Effector memory CD4-positive, alpha-beta T cell (primary cell): ENCODE measurements at places on chromosomes 11 and 22.

GRCh38 chr22:37933711-37934376 is 19.6 kb downstream of the C22orf23 start:
- H3K4me3 ChIP-seq = no peak overlapping the region
- peaks cover 14% of the 10 kb centered on the region for H3K36me3 ChIP-seq
- H3K4me1 ChIP-seq = peaks cover 7% of the 10 kb centered on the region
- H3K27ac ChIP-seq = no peak overlapping the region

DNA sequence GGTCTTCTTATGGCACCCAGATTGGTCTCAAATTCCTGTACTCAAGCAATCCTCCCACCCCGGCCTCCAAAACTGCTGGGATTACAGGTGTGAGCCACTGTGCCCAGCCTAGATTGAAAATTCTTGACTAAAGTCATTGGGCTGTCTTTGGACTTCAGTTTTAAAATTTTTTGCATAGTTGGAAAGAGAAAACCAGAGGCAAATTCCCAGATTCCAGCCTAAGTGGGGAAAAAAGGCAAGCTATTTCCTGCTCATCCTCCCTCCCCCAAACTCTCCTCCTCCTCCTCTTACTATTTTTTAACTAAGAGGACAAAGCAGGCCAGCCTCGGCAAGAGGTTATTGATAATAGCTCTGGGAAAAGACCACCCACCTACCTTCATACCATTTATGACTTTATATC is 78.6 kb upstream of the CLMP start:
- no peaks in the 10 kb centered on the region for H3K36me3 ChIP-seq
- no peaks in the 10 kb centered on the region for H3K4me1 ChIP-seq
- H3K4me3 ChIP-seq = no peak overlapping the region
- H3K27ac ChIP-seq = no peak overlapping the region
- no peak for DNase-seq

DNA sequence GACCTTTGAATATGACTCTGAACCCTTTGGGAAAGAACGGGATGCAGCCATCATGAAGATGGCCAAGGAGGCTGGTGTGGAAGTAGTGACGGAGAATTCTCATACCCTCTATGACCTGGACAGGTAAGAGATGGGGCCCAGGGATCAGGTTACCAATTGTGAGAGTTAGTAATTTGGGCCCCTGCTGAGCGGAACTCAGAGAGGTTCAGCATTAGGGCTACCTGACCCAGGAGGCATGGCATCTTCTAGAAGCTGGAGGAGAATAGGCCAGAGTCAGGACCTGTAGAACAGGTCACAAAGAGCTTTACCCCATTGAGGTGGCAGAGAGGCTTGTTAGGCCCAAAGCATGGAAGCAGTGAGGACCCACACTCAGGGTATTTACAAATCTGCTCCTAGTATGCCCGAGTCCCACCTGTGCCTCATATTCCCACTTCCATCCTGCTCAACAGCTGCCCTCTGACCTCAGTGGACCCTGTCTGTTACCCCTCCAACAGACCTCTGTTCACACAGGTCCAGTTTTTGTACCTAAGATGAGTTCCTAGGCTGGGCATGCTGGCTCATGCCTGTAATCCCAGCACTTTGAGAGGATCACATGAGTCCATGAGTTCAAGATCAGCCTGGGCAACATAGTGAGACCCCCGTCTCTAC is 11.6 kb downstream of the CRY2 start:
- H3K27ac ChIP-seq = no peak overlapping the region
- no peak for DNase-seq
- H3K36me3 ChIP-seq = peaks cover 82% of the 10 kb centered on the region

DNA sequence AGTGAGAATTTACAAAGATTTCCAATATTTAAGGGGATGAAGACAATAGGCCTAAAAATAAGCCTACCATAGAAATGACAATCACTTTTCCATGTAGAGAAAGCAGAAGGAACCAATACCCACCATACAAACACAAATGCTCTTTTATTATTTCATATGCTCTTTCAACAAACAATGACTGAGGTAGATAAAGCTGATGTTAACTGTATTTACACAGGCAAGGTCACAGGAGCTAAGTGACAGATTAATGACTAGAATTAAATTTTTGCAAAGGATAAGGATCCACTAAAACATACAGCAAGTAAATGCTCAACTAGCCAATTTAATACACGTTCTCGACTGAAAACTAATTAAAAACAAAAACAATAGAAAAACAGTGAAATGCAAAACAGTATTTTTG is 34.2 kb downstream of the PICALM start:
- H3K27me3 ChIP-seq = no peaks in the 10 kb centered on the region
- no peak overlapping the region for H3K4me3 ChIP-seq
- DNase-seq = no peak

DNA sequence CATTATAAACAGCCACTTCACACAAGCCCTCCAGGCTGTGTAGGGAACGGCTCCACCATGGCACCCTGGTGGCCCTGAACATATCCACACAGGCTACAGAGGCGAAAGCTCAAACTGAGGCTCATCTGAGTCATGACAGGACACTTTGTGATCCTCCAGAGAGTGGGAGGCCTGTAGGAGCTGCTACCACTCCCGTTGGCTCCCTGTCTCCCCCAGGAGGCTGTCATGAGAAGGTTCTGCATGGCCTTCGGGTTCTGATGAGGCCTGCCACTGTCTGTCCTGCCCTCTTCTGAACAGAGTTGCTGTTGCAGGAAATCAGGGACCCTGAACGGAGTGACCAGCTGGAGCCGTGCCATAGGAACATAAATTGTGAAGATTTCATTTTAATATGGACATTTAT is 23.8 kb upstream of the ALDH3B2 start:
- H3K4me3 ChIP-seq = no peak overlapping the region
- no peaks in the 10 kb centered on the region for H3K36me3 ChIP-seq
- no peak for DNase-seq

DNA sequence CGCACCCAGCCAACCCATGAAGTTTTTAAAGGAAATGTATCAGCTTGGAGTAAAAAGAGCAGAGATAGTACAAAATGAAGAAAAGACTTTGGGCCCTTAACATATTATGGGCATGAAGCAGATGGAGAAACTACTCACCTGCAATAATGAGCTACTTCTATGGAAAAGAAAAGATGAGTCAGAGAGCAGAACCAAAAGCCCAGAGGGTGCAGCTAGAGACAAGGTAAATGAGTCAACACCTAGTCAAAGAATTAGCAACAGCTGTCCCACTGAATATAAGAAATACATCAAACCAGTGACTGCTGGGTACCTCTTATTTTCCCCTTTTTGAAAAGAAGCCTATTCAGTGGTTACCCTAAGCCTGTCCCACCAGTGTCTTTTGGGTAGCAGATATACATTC is 61.8 kb downstream of the RPL27A start:
- H3K27me3 ChIP-seq = no peaks in the 10 kb centered on the region
- no peak for DNase-seq
- no peak overlapping the region for H3K27ac ChIP-seq
- no peaks in the 10 kb centered on the region for H3K4me1 ChIP-seq
- H3K36me3 ChIP-seq = no peaks in the 10 kb centered on the region
- no peak overlapping the region for H3K4me3 ChIP-seq

GRCh38 chr22:41919357-41920224 is 4.7 kb upstream of the SHISA8 start:
- H3K4me3 ChIP-seq = peak overlapping the region; percentile 68
- H3K27me3 ChIP-seq = peaks cover 3% of the 10 kb centered on the region
- no peaks in the 10 kb centered on the region for H3K36me3 ChIP-seq
- H3K27ac ChIP-seq = peak overlapping the region; percentile 18
- peaks cover 16% of the 10 kb centered on the region for H3K4me1 ChIP-seq

GRCh38 chr22:30396871-30397655 is at the start of gene SEC14L2:
Gene SEC14L2, plus strand, starts transcription at chr22:30397018. Its CDS starts 99 bp downstream, at chr22:30397117.
- peak within 1 kb of the TSS; percentile 60 for H3K4me3 ChIP-seq
- no peaks in the 10 kb centered on the region for H3K36me3 ChIP-seq
- no peaks in the 10 kb centered on the region for H3K27me3 ChIP-seq
- no peak within 1 kb of the TSS for H3K27ac ChIP-seq
- peak; percentile 33 for DNase-seq

DNA sequence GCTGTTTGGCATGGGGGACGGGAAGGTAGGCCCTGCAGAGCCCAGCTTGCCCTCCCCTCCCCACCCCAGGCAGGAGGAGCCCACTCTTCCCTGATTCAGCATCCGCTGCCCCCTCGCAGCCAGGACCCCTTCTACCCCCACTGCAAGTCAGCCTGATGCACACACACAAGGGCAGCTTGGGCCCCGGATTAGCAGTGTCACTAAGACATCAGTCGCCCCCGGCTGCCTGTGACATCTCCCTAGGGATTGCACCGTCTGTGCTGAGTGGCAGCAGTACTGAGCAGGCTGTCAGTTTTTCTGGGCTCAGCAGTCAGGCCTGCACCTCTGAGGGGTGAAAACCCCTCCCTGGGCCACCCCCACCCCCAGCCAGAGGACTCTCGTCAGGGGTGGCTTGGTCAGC is 30.4 kb upstream of the SYT7 start:
- no peaks in the 10 kb centered on the region for H3K27me3 ChIP-seq
- no peaks in the 10 kb centered on the region for H3K36me3 ChIP-seq
- H3K4me3 ChIP-seq = no peak overlapping the region

DNA sequence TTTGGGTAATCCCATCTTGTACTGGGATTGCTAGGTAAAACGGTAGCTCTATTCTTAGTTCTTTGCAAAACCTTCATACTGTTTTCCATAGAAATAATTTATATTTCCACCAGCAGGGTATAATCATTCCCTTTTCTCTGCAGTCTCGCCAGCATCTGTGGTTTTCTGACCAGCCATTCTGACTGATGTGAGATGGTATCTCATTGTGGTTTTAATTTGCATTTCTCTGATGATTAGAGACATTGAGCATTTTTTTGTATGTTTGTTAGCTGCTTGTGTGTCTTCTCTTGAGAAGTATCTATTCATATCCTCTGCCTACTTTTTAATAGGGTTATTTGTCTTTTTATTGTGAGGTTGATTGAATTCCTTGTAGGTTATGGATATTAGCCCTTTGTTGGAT is 220.9 kb downstream of the PGR start:
- H3K27ac ChIP-seq = no peak overlapping the region
- no peaks in the 10 kb centered on the region for H3K27me3 ChIP-seq
- no peaks in the 10 kb centered on the region for H3K36me3 ChIP-seq
- H3K4me1 ChIP-seq = no peaks in the 10 kb centered on the region
- H3K4me3 ChIP-seq = no peak overlapping the region

GRCh38 chr11:121194731-121195596 is 93.9 kb downstream of the TECTA start:
- no peaks in the 10 kb centered on the region for H3K36me3 ChIP-seq
- H3K27ac ChIP-seq = no peak overlapping the region
- H3K4me3 ChIP-seq = no peak overlapping the region

- no peak overlapping the region for H3K4me3 ChIP-seq
- H3K27ac ChIP-seq = no peak overlapping the region
- H3K36me3 ChIP-seq = peaks cover 75% of the 10 kb centered on the region
- H3K27me3 ChIP-seq = no peaks in the 10 kb centered on the region
Observed at GRCh38 chr11:47797633-47798032, 30.5 kb upstream of the FNBP4 start.

DNA sequence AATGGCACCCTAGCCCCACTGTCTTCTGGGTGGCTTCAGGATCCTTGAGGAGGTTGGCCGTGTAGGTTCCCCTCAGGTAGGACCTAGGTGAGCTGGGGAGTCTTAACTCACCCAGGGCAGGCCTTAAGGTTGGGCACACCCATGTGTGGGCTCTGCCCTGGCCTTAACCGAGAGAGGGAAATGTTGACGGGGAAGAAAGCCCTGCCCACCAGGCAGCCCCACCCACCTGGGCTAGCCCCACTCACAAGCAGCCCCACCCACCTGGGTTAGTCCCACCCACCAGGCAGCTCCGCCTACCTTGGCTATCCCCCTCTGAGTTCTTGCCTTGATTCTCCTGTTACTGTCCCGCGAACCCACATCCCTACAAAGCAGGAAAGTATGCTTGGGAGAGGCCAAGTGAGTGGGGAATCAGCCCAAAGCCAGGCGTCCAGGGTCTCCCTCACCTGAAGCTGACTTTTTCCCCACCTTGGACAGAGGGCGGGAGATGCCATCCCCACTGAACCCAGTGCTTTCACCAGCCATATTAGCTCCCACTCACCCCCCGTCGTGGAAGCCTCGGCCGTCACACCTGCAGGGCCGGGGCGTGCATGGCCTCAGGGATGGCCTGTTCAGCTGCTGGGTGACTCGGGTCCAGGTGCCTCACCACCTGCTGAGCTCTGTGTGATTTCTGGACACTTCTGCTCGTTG is at the start of gene MYEOV:
Gene MYEOV, plus strand, starts transcription at position 337 of the 687 bp plus-strand sequence. CDS start 1,200 bp downstream, outside the sequence.
- H3K36me3 ChIP-seq = no peaks in the 10 kb centered on the region
- H3K4me1 ChIP-seq = peaks cover 32% of the 10 kb centered on the region
- no peak within 1 kb of the TSS for H3K4me3 ChIP-seq
- no peak for DNase-seq
- H3K27me3 ChIP-seq = no peaks in the 10 kb centered on the region

DNA sequence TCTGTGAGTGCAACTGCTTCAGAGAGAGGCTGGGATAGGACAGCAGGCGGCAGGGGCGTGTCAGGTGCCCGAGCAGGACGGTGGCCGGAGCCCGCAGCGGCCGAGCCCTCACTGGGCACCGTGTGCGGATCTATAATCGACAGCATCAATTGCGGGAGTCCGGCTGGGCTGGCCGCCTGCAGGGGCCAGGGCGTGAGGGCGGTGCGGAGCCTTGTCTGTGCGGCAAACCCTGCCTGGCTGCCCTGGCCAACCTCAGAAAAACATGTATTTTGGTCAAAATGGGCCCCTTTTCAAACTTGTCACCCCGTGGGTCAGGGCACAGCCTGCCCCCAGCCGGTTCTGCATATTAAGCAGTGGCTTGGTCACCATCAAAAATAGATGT is 91.3 kb upstream of the KCNQ1OT1 start:
- H3K4me3 ChIP-seq = peak overlapping the region; percentile 53
- no peaks in the 10 kb centered on the region for H3K27me3 ChIP-seq
- no peaks in the 10 kb centered on the region for H3K36me3 ChIP-seq
- DNase-seq = no peak
- H3K27ac ChIP-seq = no peak overlapping the region

DNA sequence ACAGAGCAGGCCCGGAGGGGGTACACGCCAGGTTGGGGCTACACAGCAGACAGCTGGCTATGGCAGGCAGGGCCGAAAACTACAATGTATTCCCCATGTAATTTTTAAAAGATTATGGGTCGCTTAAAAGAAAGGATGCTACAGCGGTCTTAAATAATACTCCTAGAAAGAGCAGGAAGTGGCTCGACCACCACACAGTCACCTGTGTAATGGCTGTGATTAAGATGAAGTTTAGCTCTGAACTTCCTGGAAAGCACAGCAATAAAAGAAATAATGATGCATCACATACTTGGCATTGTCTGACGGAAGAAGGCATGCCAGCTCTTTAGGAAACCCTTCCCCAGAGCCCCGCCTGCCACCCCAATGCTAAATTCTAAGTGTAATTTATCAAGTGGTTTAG is 32.6 kb downstream of the WNT11 start:
- DNase-seq = no peak
- no peaks in the 10 kb centered on the region for H3K36me3 ChIP-seq
- no peak overlapping the region for H3K27ac ChIP-seq

DNA sequence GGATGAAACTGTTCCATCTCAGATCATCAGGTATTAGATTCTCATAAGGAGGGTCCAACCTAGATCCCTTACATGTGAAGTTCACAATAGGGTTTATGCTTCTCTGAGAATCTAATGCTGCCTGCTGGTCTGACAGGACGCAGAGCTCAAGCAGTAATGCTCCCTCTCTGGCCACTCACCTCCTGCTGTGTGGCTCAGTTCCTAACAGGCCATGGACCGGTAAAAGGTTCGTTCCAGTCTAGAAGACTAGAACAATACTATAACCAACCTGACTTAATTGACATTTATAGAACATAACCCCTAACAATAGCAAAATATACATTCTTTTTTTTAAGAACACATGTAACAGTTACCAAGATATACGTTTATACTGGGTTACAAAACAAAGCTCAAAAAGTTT is 45.8 kb downstream of the ATG16L2 start:
- no peak overlapping the region for H3K4me3 ChIP-seq
- no peaks in the 10 kb centered on the region for H3K27me3 ChIP-seq
- H3K4me1 ChIP-seq = no peaks in the 10 kb centered on the region
- no peaks in the 10 kb centered on the region for H3K36me3 ChIP-seq
- H3K27ac ChIP-seq = no peak overlapping the region
